Cardiac septum (tissue), 1 donor: ENCODE measurements at places on chromosomes 16 and 17. TPM values are rescaled to one million over a fixed set of nuclear protein-coding genes. Genes with fewer than 3 reads are reported as not detected.

HBA2 gene
- 487 TPM for total RNA-seq

SDR42E2 gene
- not detected for total RNA-seq

HASPIN gene
- 0.30 TPM for total RNA-seq

MPP3 gene
- 20.0 TPM for total RNA-seq

CD300C gene
- 0.24 TPM for total RNA-seq

FGF11 gene
- 3.9 TPM for total RNA-seq

- DNase-seq, result no peak
Measured at GRCh38 chr17:40854175-40854814, 12.7 kb downstream of the KRT12 start.

DNA sequence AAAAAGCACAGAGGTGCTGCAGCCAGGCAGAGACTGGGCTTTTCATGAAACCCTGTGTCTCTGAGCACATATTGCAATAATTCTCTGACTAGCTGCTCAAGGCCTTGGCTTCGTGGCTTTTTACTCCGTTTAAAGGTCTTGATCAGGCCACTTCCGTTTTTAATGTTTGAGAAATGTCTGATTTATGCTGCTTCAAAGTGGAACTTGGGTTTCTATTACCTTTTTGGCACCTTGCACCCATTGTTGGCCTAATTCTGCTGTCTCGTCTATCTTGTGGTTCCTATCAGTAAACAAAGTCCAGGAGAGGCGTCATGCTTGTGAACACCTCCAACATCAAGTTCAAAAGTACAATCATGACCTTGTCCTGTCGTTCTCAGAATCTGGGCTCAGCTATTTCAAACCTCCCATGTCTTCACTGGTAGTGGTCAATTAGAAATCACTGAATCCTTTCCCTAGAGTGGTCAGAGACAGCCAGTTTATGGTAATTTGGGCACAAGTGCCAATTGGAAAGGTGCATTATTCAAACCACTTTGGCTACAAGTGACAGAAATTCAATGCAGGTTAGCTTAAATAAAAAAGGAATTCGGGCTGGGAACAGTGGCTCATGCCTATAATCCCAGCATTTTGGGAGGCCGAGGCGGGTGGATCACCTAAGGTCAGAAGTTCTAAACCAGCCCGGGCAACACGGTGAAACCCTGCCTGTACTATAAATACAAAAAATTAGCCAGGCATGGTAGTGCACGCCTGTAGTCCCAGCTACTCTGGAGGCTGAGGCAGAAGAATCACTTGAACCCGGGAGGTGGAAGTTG lies 33.3 kb upstream of the METTL9 start:
- DNase-seq, result no peak

DNA sequence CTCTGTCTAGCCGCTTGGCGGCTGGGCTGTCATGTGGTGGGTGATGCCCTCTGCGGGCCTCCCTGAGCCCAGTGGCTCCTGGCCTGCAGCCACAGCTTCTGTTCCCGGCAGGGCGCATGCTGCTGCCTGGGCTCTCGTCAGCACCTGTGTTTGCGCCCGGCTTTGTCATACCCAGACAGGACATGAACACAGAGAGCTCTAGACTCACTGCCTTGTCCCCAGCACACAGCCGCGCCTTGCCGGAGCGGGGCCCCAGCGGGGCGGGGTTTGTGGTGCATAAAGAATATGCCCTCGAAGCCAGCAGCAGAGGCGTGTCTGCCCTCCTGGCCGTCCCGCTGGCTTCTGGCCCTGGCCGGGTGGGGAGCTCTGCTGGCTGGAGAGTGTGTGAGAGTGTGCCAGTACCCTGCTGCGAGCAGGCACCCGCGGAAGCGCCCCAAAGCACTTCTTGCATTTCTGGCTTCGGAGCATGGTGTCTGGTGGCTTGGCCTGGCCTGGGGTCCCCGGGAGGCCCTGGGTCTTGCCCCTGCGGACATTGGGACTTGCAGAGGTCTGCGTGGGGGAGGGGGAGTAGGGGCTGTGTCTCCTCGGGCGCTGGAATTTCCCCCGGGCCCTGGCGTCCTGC lies 14.4 kb downstream of the ASPSCR1 start:
- DNase-seq, result peak; percentile 85

DNA sequence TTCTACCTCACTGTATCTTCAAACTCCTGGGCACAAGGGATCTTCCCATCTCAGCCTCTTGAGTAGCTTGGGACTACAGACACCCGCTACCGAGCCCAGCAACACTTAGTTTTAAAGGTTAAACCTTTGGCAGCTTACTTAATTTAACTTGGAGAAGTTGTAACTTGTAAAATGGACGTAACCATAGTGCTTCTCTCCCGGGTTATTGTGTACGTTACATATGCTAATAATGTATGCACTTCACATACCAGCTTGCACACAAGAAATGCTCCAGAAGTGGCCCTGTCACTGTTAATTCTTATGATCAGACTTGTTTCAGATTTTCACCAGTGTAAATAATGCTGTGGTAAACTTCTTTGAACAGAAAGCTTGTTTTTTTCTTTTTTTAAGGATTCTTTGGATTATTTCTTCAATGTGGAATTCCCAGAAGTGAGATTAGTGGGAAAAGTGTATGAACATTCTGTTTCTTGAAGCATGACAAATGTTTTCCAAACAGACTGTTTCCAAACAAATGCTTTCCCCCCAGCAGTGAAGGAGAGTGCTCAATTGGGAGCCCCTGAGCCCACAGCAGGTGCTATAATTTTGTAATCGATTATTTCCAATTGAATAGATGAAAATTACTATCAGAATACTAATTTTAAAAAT lies 61.5 kb downstream of the EPN2 start:
- DNase-seq, result no peak

- no peak for DNase-seq
Measured at GRCh38 chr16:65038100-65038499, 83.8 kb downstream of the CDH11 start.
